ENCODE measurements at places on chromosomes 16 and 17.

DNA sequence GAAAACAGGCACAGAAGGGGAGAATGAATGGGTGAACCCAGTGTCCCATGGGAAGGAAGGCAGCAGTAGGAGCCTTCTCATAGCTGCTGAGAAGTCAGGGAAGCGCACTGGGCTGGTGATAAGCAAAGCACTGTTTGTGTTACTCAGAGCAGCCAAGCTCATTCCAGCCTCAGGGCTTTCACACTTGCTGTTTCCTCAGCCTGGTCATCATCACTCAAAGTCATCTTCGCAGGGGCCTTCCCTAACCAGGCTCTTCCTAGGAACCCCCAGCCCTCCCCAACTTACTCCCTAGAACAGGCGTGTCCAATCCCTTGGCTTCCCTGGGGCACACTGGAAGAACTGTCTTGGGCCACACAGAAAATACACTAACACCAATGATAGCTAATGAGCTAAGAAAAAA, 32.1 kb upstream of the LONP2 start:
- no peak for DNase-seq

- no peak for DNase-seq
Observed at GRCh38 chr16:76696876-76697275, 419.7 kb downstream of the CNTNAP4 start.

DNA sequence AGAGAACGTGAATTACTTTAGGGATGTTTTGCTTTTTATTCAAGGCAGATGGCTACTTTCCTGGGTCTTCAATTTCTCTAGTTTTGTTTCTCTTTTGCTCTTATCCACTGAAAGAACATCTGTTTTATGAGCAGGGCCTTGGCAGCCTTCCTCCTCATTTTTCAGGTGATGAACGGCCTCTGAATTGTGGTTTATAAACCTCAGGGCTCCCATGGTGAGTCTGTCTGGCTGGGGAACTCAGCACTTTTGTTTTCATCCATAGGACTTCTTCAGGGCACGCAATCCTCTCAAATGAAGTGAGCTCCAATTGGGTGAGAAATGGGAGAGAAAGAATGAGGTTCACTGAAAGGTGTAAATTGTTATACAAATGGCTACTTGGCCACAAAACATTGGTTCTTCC, 186.4 kb upstream of the ERCC4 start:
- DNase-seq: no peak

DNA sequence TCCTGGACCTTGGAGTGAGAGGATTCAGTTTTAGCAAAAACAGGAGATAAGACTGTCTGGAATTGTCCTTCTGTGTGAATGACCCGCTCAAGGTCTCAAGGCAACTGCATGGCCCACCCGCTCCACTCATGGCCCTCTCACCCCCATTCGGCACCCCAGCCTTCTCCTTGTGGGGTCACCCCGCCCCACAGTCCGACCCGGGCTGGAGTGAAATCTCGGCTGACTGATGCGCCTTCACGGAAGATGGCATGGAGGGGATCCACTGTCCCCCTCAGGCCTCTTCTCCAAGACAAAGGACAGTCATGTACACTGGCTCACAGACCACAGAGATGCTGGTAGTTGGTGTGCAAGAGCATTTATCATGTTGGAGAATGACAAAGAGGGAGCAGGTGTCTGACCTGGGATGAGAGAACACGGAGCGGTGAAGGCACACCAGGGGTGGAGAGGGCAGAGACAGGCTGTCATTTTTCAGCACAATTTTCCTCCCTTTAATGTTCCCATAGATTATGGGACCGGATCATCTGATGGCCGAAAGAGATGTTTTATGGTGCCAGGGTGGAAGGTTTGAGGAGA, 391.9 kb upstream of the TNRC6C start:
- DNase-seq: no peak

- no peak for DNase-seq
Observed at GRCh38 chr16:86231321-86231995, 278.9 kb upstream of the FOXF1 start.

- no peak for DNase-seq
Observed at GRCh38 chr17:65158622-65159021, 21.5 kb downstream of the RGS9 start.
